ENCODE measurements at places on chromosomes 3 and 15.

DNA sequence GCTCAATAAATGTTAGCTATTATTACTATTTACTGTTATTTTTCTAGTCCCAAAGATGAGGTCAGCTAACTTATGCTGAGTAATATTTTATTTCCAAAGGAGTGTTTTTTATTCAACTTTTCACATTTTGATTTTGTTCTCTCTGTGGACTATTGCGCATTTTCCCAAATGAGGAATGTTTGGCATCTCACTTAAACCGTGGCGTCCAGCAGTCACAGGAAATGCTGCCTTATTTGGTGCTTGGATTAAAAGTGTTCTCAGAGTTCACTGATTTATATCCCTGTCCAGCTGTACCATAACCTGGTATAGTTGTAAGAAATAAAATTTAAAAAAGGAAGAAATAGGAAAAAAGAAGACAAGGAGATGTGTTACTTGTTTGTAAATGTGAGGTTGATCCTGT, 166.8 kb downstream of the THSD4 start:
- DNase-seq = no peak

DNA sequence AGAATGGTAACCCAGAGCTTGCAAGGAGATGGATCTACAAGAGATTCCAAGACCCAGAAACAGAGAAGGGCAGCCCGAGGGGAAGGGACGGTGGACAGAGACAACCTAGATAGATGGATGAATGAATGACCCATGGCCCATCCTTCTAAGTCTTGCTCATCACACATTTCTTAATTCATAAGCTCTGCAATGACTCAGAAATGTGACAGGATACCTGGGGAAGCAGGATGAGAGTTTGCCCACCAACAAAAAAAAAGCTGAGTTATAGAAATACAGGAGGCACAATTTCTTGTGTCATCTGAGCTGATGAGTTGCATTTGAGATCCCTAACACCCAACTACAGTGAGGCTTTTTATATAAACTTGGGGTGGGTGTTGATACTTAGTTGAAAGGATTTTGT, 76.6 kb downstream of the CNTN3 start:
- no peak for DNase-seq

- no peak for DNase-seq
Observed at GRCh38 chr3:188529228-188529627, 375.3 kb downstream of the LPP start.

DNA sequence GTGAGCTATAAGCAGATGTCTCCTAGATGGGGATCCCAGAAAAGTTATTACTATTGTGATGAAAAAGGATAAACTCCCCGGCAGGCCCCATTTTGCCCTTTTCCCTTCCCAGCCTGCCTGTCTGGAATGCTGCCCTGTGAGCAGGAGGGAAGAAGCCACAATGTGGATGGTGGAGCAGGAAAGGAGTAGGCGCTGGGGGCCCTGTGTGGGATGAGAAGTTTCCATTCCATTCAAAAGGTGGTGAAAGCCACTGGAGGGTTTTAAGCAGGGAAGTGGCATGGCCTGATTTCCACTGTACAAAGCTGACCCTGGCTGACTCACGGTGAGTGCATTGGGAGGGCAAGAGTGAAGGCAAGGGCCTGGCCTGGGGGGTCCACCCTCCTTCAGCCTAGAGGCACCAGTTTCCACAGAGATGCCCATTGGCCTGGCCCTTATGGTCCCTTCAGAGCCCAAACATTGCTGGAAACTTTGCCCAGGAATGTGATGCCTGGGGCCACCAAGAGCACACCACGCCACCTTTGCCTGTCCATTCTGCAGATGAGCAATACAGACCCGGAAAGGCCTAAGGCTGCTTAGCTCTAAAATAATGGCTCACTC, 206.9 kb downstream of the RPLP1 start:
- DNase-seq = no peak

- DNase-seq = no peak
Observed at GRCh38 chr3:127388427-127388826, 100.6 kb upstream of the PRR20G start.

DNA sequence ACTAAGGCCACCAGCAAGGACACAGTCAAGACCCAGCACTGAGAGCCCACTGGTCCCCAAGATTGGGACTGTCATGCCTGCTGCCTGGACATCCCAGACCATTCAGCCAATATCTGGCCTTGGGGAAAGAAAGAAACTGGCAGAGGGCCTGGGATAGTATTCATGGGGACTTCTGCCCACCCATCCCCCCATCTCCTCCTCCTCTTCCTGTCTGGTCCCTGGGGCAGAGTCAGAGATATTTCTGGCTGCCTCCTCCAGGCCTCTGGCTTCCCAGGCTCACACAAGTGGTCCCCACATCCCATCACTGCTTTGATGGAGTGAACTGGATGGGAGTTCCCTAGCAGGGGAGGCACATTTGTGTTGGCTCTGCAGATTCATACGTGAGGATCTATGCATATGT, 4.2 kb upstream of the RASL12 start:
- DNase-seq = no peak

- no peak for DNase-seq
Observed at GRCh38 chr15:100807028-100807427, 72.6 kb upstream of the ALDH1A3 start.

- no peak for DNase-seq
Observed at GRCh38 chr3:143081844-143082778, 37.5 kb upstream of the CHST2 start.
